ENCODE measurements at places on chromosomes 7 and 10.

GRCh38 chr10:117241541-117242462, 888 bp downstream of the SLC18A2 start:
- DNase-seq, result no peak

DNA sequence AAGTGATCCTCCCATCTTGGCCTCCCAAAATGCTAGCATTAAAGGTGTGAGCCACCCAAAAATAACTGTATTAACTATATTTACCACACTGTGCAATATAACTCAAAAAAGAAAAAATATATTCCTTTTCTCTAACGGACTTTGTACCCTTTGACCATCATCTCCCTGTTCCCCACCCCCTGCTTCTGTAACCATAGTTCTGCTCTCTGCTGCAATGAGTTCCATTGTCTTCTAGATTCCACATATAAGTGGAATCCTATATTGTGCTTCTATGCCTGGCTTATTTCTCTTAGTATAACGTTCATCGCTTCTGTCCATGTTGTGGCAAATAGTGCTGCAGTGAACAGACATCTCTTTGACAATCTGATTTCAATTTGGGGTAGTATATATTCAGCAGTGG, 4.2 kb downstream of the TMEM248 start:
- DNase-seq, result no peak

DNA sequence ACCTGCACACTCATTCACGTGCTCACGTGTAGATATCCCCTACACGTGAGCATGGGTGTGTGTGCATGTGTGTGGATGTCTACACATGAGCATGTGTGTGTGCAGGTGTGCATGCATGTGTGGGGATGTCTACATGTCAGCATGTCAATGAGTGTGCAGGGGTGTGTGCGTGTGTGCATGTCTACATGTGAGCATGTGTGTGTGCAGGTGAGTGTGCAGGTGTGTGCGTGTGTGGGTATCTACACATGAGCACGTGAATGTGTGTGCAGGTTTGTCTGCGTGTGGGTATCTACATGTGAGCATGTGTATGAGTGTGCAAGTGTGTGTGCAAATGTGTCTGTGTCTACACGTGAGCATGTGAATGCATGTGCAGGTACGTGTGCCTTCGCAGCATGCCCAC, 274.8 kb downstream of the PTPRN2 start:
- no peak for DNase-seq

DNA sequence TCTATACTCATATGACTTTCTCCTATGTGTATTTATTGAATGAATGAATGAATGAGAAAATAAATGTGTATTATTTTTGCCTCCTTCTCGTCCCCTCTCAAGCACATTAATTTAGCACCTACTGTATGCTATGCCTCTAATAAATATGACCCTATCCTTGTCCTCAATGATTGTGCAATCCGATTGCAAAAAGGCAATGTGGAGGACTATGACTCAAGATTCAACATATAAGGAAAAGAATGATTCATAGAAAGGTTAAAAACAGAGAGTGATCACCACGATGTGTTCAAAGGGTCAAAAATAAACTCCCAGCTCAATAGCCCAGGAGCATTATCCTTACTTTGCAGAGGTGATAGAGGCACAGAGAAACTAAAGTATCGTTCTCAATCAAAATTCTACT, 322.8 kb upstream of the SORCS1 start:
- no peak for DNase-seq

- DNase-seq, result peak; percentile 86
Measured at GRCh38 chr7:68183176-68183575, 1186.5 kb downstream of the TYW1 start.

- no peak for DNase-seq
Measured at GRCh38 chr10:48404646-48405045, 98.2 kb downstream of the MAPK8 start.

- no peak for DNase-seq
Measured at GRCh38 chr7:157458254-157458633, 121.4 kb downstream of the DNAJB6 start.

- DNase-seq, result no peak
Measured at GRCh38 chr10:47146572-47146971, 153.4 kb upstream of the GDF10 start.

GRCh38 chr10:119250641-119251314, 43.4 kb downstream of the GRK5 start:
- no peak for DNase-seq

GRCh38 chr10:98244586-98244985, 23.4 kb downstream of the LOXL4 start:
- DNase-seq, result no peak

DNA sequence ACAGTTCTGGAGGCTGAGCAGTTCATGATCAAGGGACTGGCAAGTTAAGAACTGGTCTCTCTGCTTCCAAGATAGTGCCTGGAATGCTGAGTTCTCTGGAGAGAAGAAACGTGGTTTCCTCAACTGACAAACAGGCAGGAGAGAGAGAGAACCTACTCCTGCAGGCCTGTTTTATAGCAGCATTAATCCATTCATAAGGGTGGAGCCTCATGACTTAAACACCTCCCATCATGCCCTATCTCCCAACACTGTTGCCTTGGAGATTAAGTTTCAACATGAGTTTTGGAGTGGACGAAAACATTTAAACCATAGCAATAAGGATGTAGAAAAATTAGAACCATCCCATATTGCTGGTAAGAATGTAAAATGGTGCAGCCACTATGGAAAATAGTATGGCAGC, 32.3 kb upstream of the IMMP2L start:
- no peak for DNase-seq

DNA sequence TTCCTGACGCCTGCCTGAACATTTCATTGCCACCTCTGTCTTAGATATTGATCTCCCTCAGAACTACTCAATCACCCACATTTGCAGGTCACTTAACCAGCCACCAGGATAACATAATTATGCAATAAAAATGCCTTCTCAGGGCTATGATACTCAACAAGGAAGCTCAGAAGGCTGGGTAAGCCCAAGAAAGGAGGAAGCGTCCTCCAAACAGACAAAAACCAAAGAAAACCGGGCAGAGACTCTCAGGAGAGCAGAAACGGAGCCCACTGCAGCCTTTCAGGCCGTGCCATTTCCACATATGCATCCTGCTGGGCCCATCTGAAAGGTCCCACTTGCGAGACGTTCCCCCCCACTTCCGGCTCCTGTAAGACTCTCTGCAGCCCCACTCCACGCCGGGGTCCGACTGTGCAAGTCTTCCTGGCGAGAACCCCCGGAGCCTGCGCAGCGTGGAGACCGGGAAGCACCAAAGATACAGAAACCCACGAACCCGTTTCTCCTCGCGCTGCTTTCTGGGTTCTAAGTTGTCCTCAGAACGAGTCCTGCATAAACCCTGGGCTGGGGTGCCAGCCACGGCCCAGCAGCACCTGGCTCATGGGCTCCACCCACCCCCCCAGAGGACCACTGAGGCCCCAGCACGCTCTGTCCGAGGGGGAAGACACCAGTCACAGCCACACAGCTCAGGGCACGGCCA, 83.7 kb downstream of the DIP2C start:
- no peak for DNase-seq

DNA sequence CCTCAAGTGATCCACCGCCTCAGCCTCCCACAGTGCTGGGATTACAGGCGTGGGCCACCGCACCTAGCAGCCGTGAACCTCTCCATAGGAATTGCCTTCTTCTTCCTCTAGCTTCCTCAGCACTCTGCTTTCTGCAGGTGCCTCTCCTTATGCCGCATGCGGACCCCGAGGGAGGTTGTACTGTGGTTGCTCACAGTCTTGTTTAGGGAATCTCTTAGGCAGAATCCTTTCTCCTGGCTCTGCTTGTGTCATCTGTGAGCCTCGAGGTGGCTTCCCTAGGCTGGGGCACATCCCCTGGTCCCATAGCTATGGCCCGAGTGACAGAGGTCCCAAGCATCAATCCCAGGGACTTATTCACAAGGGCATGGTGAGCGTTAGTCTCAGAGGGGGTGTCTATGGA, 33.2 kb upstream of the GIMAP8 start:
- DNase-seq, result no peak

DNA sequence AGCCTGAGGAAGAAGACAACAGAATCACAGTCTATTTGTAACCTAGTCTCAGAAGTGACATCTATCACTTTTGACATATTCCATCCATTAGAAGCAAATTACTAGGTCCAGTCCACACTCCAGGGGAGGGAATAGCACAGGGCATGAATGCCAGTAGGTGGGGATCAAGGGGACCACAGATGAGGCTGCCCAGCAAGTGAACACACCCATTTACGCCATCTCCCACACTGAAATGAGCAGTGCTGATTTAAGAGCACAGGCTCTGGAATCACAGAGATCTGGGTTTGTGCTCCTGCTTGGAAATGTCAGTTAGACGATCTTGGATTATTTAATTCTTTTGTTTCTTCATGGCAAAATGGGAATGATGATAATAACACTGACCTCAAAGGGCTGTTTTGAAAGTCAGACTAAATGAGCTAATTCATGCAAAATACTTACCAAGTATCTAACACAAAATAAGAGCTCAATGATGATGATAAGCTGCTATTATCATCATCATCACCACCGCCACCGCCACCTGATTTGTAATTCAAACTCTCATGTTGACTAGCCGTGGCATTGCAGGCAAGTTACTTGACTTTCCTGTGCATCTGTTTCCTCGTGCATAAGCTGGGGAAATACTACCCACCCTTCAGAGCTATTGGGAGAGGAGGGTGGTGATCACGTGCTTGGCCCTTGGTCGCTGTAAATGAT, 138.9 kb upstream of the KLF14 start:
- DNase-seq, result no peak

DNA sequence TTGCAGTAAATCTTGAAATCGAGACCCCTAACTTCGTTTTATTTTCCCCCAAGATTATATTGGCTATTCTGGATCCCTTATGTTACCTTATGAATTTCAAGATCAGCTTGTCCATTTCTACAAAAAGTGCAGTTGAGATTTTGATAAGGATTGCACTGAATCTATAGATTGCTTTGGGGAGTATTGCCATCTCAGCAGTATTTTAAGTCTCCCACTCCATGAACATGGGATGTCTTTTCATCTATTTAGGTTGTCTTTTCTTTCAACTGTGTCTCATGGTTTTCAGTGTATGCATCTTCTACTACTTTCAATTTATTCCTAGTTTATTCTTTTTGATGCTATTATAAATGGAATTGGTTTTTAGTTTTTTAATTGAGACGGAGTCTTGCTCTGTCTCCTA, 89.6 kb downstream of the EZH2 start:
- no peak for DNase-seq

DNA sequence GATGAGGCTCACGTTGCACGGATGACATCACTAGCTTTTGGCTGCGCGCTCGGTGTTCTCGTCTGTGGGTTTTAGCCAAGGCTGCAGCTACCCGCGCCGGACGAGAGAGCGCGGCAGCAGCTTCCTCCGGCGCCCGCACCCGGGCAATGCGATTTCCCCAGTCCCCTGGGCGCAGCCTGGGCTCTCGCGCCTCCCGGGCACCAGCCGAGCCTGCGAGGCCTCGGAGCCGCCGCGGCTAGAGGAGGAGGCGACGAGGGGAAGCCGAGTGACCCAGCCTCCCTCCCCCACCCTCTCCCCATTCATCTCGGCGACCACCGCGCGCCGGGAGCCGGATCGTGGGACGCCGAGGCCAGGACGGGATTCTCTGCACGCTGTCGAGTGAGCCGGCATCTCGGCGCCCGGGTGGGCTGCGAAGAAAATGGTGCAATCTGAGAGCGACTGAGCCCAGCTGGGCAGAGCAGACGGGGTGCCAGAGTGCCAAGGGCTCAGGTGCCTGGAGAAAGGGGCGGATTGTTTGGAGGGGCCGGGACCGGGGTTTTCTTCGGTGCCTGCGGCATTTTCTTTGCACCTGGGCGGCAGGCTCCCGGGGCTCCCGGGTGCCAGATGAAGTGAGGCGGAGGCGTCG, 1.2 kb upstream of the TMEM178B start:
- no peak for DNase-seq

DNA sequence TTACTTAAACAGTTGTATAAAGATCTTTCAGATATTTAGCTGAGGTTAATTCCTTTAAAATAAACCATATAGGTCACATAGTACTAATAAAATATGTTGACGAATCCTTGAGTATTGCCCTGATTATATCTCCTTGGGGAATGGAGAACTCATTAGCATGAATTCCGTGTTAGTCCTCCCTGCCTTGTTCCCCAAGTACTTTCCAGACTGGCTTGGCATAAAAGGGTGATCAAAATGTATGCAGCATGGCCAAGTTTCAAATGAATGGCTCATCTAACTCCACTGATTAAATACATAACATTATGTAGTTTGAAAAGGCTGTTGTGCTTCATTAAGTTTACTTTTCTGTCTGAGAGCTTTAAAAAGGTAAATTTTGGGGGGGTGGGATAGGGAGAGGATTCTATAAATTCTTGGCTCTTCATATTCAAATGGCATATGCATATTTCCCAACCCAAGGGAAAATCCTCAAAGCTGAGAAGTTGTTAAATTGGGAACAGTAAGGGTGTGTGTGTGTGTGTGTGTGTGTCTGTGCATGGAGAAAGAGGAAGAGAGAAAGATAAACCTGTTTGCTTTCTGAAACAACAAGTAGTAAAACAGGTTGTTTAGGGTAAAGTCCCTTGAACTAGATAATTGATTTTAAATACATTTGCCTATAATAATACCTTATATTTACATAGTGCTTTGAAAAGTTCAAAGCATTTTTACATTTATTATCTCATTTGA, 4.8 kb upstream of the ADD3 start:
- DNase-seq, result no peak

GRCh38 chr7:79810916-79811315, 323.7 kb upstream of the GNAI1 start:
- no peak for DNase-seq

DNA sequence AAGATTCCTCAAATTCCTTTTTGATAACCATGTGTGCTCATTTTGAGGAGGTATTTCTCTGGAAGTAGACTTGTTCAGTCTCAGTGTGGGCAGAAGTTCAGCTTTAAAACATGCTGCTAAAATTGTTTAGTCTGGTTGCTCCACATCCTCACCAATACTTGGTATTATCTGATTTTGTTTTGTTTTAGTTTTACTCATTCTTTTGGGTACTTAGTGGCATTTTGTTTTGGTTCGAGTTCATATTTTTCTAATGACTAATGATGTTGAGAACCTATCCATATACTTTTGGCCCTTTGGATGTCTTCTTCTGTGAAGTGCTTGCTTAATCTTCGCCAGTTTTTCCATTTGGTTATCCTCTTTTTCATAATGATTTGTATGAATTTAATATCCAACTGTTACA, 694.2 kb upstream of the FZD8 start:
- DNase-seq, result no peak

- no peak for DNase-seq
Measured at GRCh38 chr10:73494877-73495225, 973 bp downstream of the PPP3CB start.

All from NCI-H510A treated with DMSO at 0.1 percent for 48 hours (cell line).